ENCODE measurements at places on chromosomes 5 and 9. TPM values are rescaled to one million over a fixed set of nuclear protein-coding genes. Genes with fewer than 3 reads are reported as not detected.

MARCHF3 gene
- 3.0 TPM for total RNA-seq

DMRT2 gene
- not detected for total RNA-seq

CLTB gene
- total RNA-seq = 111 TPM

FAM200C gene
- 2.7 TPM for total RNA-seq

HSD17B3 gene
- 0.30 TPM for total RNA-seq

SLC6A18 gene
- not detected for total RNA-seq

IFNA2 gene
- total RNA-seq = not detected

PDCD1LG2 gene
- total RNA-seq = 4.9 TPM

PCDHGB2 gene
- 0.50 TPM for total RNA-seq

FRMD3 gene
- 0.59 TPM for total RNA-seq

TCF7 gene
- total RNA-seq = 2.7 TPM

NR5A1 gene
- total RNA-seq = not detected

SLC34A3 gene
- total RNA-seq = not detected

RNF208 gene
- 1.2 TPM for total RNA-seq

CAVIN4 gene
- total RNA-seq = 0.17 TPM

BRINP1 gene
- total RNA-seq = not detected

FBP1 gene
- total RNA-seq = not detected

LCNL1 gene
- under 0.01 TPM for total RNA-seq

NFX1 gene
- 18.0 TPM for total RNA-seq

EXOSC3 gene
- 49.6 TPM for total RNA-seq

Measured in bronchus fibroblast of lung (primary cell).